ENCODE measurements at places on chromosomes 2 and 18.

DNA sequence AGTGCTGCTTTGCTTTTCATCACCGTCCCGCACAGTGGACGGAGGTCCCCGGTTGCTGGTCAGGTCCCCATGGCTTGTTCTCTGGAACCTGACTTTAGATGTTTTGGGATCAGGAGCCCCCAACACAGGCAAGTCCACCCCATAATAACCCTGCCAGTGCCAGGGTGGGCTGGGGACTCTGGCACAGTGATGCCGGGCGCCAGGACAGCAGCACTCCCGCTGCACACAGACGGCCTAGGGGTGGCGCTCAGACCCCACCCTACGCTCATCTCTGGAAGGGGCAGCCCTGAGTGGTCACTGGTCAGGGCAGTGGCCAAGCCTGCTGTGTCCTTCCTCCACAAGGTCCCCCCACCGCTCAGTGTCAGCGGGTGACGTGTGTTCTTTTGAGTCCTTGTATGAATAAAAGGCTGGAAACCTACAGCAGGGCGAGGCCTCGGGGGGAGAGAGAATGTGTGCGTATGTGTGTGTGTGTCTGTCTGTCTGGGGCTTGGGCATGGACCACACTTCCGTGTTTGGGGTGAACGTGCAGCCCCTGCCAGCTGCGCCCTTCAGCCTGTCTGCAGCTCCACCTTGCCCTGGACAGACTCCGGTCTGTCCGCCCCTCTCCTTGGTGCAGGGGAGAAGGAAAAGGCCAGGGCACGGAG, 32.3 kb downstream of the GPC1 start:
- DNase-seq, result no peak

DNA sequence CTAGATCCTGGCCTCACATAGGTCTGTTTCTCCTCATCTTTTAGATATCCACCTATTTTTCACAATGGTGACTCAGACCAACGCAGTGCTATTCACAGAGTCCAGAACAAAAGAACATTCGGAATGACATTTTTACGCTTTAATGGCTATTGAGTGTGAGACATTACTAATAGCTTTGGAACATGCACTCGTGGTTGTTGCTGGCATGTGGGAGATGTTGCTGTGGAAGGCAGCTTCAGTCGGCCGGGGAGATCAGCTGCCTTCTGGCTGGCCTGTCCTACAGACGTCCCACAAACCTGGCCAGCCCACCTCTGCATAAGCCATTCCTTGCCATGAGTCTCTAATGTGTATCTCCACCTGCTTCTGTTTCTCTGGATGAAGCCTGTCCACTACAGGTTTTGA, 3.4 kb downstream of the MBP start:
- DNase-seq, result no peak

DNA sequence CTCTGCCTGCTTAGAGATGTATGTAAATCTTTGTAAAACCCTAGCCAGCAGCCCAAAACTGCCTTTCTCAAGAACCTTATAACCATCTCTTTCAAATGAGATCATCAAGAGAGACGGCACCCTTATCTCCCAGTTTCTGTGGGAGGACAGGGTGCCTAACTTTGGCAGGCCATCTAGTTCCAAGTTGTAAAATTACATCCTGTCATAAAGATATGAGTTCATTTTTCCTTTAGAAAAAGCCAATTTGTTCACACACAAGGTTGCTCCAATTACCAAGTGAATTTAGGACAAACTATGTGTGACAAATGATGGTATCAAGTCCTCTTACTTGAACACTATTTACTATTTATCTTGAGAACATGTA, 65.3 kb downstream of the MEMO1 start:
- DNase-seq, result no peak

GRCh38 chr2:86557836-86558235, 5.4 kb downstream of the CHMP3 start:
- no peak for DNase-seq

DNA sequence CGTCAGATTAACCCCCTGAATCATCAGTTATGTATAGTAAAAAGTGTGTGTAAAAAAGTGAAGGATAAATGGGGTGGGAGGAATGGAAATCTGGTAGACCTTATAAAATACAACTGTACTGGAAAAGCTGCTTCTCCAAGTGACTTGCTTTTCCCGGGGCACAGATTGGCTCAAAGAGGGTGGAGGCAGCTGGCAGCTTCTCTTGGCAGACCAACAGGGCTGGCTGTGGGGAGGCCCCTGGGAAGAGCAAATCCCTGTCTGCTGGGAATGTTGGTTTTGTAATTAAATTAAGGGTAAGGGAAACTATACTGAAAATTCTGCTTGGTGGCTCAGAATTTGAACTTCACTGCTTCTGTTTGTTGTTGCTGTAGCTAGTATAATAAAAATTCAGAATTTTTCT, 154.2 kb upstream of the DLX2 start:
- no peak for DNase-seq

- DNase-seq, result no peak
Measured at GRCh38 chr2:228507231-228507824, 325.8 kb upstream of the SPHKAP start.

DNA sequence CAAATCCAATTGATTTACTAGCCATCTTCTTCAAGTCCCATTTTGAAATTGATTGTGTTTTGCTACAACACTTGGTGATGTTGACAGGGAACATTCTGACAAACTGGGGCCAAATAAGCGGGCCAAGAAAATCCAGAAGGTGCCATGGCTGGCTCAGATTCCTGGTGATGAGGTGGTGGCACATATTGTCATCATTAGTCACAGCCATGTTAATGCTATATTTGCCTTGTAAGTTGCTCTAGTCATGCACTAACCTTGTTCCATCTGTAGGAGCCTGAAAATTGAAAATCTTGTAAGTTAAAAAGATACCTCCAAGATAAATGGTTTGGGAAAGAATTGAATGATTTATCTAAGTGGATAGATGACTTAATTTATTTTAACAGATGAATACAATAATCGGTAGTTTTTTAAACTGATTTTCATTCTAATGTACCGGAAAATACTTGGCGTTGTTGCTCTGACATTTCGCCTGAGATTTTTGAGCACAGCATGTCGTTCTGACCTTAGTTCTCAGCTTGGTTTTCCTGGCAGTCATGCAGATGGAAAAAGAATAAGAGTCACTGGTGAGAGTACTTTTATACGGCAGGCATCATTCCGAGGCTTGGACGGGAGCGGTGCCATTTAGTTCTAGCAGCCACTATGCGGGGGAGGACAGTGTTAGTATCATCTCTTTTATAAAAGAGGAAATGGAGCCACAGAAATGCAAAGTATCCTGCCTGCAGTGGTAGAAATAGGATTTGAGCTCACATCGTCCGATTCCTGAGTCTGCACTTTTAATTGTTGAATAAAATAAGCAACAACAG, 133.9 kb downstream of the ZNF532 start:
- DNase-seq, result no peak

DNA sequence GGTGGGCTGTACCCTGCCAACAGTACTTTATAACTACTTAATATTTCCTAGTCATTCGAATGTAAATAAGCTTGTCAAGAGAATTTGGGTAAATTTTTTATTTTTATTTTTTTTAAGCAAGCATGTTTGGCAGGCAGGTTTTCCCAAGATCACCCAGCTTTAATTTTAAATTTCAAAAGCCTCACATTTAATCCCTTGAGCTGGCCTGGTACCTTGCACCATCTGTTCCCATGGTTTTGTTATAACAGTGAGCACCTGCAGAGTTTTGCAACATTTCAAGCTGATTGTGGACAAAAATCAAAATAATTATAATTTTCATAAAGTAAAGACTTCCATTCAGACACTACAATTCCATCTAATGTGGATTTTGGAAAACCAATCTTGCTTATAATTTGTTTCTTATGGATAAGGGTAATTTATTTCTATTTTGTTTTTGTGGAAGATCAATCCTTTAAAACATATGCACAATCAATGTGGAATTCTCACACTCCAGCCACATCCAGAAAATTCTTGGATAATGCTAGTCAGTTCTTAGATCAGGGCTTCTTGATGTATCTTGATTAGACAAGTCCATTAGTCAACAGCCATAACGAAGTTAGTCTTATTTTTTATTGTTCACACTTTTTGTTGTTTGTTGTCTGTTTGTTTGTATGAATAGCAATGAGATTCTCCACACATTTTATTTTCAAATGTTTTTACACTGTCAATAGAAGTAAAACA, 689.3 kb downstream of the NR4A2 start:
- DNase-seq, result no peak

- no peak for DNase-seq
Measured at GRCh38 chr2:40418614-40419363, 33.1 kb downstream of the SLC8A1 start.

DNA sequence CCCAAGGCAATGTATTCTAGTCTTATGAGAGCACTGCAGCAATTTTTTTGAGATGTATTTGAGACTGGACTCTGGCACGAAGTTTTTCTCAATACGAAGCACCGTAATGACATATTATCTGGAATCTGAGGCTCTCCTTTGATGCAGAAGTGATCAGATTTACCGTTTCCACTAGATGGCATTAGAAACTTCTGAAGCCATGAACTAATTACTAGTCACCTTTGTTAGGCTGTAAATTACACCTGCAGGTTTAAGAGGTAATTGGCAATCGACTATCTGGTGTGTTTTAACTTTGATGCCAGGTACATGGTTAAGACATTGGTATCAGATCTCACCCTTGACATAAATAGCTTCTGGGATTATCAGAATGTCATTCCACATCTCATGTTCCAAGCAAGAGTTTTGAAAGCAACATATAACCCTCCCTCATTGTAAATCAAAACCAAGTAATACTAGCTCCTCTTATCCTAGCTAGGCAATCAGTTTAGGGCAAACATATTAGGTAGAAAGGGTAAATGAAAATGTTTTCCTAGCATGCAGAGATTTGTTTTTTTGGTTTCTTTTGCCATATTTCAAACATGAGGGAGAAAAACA, 254.6 kb upstream of the SPRED2 start:
- no peak for DNase-seq

DNA sequence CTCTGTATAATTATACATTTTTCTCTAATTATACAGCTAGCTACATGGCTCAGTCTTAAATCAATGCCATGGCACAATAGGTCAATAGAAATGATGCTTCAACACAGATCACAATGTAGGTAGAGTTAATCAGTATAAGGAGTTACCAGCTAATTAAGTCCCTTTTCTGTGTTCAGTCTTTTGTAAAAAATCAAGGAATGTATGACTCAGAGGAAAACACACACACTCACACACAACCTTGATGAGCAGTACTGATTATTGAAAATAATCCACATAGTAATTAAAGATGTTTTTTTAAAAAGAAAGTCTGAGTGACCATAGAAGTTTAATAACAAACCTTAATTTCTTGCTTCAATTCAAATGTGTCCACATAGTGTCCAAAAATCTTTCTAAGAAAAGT, 691.3 kb downstream of the LRP1B start:
- DNase-seq, result no peak

GRCh38 chr2:105571445-105571987, 172.7 kb upstream of the FHL2 start:
- DNase-seq, result no peak

GRCh38 chr2:217669831-217670230, 333.0 kb downstream of the TNS1 start:
- DNase-seq, result no peak

DNA sequence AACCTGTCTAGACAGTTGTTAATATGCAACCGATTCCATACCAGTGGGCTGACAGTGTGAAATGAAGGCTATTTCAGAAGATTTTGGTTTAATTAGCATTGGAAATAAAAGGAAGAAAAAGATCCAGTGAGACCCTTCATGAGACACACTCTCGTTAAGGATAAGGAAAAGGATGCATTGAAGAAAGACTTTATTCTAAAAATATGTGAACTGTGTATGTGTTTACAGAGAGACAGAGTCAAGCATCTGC, 2.1 kb downstream of the KLF7 start:
- DNase-seq, result no peak

DNA sequence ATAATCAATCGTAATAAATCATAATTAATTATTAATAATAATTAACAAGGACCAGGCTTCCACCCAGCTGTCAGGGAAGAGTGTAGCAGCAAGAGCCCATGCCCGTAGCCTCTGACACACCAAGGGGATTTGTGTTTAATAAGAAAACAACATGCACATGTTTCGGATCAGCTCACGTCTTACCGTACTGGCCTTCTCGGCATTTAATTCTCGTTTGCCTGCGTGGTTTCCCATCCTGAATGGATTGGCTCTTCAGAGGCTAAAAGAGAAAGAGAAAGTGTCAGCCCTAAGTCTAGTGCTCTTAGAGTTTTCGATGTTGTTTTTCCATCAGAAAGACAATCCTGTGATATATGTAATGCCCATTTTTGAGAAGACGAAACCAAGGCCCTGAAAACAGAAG, 27.6 kb downstream of the MBP start:
- DNase-seq, result no peak

DNA sequence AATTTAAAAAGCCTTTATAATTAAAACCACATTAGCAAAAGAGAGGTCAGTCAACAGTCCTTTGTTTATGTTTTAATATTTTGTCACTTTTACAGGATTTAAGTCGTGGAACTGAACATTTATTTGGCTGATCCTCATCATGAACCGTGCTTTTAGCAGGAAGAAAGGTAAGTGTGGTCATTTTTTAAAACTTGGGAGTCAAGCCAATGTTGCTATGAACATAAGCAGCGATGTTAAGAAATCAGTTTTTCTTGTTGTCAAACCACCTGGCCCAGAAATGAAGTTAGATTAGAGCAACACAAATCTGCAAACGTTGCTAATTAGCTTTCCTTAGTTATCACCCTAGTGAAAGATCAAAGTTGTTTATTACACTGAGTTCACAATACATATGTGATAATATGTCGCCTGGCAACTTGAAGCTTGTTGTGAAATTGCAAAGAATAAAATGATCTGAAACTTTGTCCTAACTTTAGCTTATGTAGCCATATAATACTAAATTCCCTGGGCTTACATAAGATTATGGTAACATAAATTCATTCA, 186.0 kb downstream of the GULP1 start:
- no peak for DNase-seq

DNA sequence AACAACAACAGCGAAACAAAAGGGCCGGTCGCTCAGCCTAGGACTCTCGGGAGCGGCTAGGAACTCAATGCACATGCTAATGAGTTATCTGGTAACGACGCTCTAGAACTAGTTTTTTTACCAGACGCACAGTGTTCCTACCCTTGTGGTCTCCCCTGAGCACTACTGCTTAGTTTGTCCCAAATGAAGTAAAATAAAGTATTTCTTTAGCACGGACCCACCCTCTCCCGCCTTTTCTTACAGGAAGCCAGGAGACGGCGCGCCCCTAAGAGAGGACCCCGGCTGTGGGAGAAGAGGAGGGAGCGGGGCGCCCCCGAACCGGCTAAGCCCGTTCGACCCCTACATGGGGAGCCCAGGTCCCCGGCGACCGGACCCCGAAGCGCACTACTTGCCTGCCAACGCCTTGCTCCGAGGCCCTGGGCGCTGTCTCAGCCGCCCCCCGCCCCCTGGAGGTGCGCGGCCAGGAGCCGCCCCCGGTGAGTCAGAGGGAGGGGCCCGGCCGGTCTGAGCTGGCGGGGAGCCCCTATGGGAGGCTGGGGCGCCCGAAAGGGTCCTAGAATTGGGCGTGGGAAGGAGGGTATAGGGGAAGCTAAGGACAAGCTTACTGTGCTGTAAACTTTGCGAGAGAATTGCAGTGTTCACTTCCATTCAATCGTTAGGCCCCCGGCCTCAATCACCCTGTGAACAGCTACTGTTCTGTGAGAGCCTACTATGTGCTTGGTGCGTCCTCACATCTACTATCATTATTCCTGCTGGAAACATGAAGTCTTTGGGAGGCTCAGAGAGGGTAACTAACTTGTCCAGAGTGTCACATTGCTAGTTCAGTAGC, 3.6 kb upstream of the CAPG start:
- no peak for DNase-seq

- no peak for DNase-seq
Measured at GRCh38 chr2:10709290-10709939, 12.0 kb upstream of the ATP6V1C2 start.
